Mesangial cell (primary cell): ENCODE measurements at places on chromosomes 13 and 19. TPM values are rescaled to one million over a fixed set of nuclear protein-coding genes. Genes with fewer than 3 reads are reported as not detected.

The IRGC gene
- total RNA-seq, result not detected in 2 replicates

The FSD1 gene
- 13.8 and 29.7 TPM in 2 replicates for total RNA-seq

The COL5A3 gene
- total RNA-seq, result 0.25 and 0.98 TPM in 2 replicates

The PROZ gene
- total RNA-seq, result not detected in 2 replicates

The DLL3 gene
- 1.9 and 2.8 TPM in 2 replicates for total RNA-seq

The MAP4K1 gene
- 0.25 and 0.33 TPM in 2 replicates for total RNA-seq

The TEX26 gene
- total RNA-seq, result not detected in 2 replicates

The ZNF541 gene
- total RNA-seq, result 0.13 TPM in 1 of 2 replicates, not detected in the other

The SPC24 gene
- 7.4 and 71.4 TPM in 2 replicates for total RNA-seq

The COMP gene
- 0.25 TPM in 1 of 2 replicates, not detected in the other for total RNA-seq

The SERP2 gene
- 3.6 and 7.9 TPM in 2 replicates for total RNA-seq

The PSPN gene
- total RNA-seq, result 0.65 and 2.9 TPM in 2 replicates

The S1PR5 gene
- 0.65 and 0.76 TPM in 2 replicates for total RNA-seq

The FKBP8 gene
- total RNA-seq, result 181 and 304 TPM in 2 replicates

The CD37 gene
- not detected in 2 replicates for total RNA-seq

The C5AR1 gene
- total RNA-seq, result not detected in 2 replicates

The PRTN3 gene
- total RNA-seq, result not detected in 2 replicates

The MCEMP1 gene
- total RNA-seq, result not detected in 2 replicates
